ENCODE measurements at places on chromosomes 12 and 14.

DNA sequence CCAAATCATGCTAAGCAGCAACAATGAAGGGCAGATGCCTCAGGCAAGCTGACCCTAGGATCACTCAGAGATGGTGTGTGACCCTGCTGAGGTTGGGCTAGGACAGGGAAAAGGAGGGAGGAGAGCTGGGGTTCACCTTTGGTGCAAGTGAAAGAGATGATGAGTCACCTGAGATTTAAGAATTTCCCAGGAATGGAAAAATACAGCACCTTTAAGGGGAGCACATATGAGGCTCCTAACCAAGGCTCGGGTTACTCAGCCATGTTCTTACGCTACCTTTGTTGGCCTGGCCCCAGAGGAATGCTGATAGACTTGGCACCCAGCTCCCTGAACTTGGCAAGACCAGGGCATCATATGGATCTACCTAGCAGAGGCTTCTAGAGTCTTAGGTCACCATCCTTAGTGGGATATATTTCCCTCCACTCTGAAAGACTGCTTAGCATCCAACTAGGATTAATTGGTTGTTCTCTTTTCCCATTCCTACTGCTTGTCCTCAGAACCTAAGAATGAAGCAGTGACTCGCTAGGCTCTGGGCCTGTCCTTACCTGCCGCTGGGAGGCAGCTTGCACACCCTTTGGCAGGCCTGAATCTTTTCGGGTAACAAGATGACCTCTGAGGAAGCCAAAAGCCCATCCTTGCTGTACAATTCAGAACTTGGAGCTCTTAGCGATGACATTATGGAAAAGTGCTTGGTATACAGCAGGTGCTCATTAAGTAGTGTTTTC, 4.0 kb upstream of the NAA25 start:
- no peak for DNase-seq

- no peak for DNase-seq
Observed at GRCh38 chr14:95318399-95319311, 1.1 kb downstream of the CLMN start.

DNA sequence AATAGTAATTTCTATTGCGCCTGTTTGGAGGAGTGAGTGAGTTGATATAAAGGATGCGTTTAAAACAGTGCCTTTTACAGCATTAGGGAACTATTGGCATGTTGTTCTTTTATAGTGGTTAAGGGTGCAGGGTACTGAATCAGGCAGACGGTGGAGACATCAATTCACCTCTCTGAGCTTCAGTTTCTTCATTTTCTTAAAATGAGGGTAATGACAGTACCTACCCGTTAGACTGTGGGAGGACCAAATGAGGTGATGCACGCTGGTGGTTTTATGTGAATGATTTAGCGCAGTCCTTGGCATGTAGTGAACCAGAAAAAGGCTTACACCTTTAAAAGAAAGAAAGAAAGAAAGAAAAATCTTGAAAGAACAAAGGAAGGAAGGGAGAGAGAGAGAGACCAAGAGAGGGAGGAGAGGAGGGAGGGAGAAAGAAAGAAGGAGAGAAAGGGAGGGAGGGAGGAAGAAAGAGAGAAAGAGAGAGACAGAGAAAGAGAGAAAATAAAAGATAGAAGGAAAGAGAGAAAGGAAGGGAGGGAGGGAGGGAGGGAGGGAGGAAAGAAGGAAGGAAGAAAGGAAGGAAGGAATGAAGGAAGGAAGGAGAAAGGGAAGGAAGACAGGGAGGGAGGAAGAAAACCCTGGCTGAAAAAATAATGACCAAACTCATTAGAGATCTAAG, 22.2 kb upstream of the CCND2 start:
- DNase-seq, result no peak

- no peak for DNase-seq
Observed at GRCh38 chr12:71011261-71011660, 90.7 kb upstream of the PTPRR start.

DNA sequence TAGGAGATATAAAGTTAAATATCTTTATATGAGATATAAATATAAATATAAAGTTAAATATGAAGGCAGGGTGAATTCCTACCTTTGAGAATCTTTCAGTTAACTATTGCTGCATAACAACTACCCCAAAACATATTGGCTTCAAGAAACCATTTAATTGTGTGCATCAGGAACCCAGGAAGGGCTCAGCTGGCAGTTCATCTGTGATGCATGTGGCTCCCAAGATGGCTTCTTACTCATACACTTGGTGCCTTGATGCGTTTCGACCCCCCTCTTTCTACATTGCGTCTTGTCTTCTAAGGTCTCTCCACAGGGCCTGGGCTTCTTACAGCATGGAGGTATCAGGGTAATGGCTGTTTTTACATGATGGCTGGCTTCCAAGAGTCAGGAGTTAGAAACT, 253.9 kb upstream of the CRY1 start:
- DNase-seq, result no peak

GRCh38 chr12:28742791-28743190, 406.3 kb upstream of the FAR2 start:
- no peak for DNase-seq

GRCh38 chr12:12654691-12655460, 41.1 kb downstream of the GPR19 start:
- DNase-seq, result no peak

GRCh38 chr12:67541625-67541991, 106.9 kb upstream of the DYRK2 start:
- DNase-seq, result no peak

DNA sequence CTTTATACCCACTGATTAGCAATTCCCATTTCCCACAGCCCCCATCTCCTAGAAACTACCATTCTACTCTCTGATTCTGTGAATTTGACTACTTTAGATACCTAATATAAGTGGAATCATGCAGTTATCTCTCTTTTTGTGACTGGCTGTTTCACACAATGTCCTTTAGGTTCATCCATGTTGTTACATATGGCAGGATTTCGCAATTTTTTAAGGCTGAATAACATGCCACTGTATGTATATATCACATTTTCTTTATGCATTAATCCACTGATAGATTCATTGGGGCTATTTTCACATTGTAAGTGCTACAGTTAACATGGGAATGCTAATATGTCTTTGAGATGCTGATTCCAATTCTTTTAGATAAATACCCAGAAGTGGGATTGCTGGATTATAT, 11.8 kb upstream of the TBK1 start:
- no peak for DNase-seq

- DNase-seq, result no peak
Observed at GRCh38 chr14:26204728-26205479, 392.9 kb downstream of the NOVA1 start.

- no peak for DNase-seq
Observed at GRCh38 chr14:79699206-79699605, 512.1 kb downstream of the DIO2 start.

- DNase-seq, result no peak
Observed at GRCh38 chr12:59075968-59076490, 155.7 kb upstream of the LRIG3 start.

- no peak for DNase-seq
Observed at GRCh38 chr14:75877884-75878283, 103.9 kb downstream of the TGFB3 start.

- DNase-seq, result peak; percentile 96
Observed at GRCh38 chr12:6532051-6532926, 2.0 kb upstream of the GAPDH start.

GRCh38 chr14:93025055-93025454, 90.7 kb downstream of the ITPK1 start:
- DNase-seq, result no peak

DNA sequence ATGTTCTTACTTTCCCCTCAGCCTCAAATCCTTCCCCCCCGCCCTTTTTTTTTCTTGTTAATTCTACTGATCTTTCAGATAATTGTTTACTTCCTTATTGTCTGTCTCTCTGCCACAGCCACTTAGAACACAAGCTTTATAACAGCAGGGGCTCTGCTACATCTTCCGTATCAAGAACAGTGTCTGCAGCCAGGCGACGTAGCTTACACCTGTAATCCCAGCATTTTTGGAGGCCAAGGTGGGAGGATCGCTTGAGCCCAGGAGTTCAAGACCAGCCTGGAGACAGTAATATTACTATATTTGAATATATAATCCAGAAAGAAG, 5.4 kb downstream of the SOS2 start:
- no peak for DNase-seq

DNA sequence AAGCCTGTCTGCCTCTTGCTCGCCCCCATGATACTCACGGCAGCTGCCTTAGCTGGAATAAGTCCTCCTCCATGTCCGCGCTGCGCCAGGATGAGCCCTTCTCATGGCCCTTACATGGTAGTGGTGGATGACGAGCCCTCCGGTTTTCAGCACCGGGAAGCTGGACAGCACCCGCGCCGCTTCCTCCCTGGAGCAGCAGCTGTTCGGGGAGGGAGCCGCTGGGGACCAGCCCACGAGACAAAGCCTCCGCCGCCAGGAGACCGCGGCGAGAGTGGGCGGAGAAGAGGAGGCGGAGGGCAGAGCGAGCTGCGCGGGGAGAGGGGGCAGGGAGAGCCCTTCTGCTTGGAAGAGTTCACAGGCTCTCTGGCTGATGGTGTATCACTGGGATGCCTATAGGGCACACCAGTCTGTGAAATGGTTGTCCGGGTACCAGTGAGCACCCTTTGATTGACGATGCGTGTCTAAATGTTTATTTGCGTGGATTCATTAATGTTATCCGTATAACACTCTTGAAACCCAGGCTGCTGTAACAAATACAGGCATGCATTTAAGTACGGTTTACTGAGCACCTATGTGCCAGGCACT, at the start of gene SVOP:
Gene SVOP (minus strand): TSS at position 273 of the 585 bp plus-strand sequence. CDS start 200 bp downstream, at position 73.
- peak; percentile 40 for DNase-seq

DNA sequence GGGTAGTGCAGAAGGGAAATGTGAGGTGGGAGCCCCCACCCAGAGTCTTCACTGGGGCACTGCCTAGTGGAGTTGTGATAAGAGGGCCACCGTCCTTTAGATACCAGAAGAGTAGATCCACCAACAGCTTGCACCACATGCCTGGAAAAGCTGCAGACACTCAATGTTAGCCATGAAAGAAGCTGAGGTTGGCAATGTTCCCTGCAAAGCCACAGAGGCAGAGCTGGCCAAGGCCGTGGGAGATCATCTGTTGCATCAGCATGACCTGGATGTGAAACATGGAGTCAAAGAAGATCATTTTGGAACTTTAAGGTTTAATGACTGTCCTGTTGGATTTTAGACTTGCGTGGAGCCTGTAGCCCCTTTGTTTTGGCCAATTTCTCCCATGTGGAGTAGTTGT, 468.4 kb upstream of the FOXG1 start:
- DNase-seq, result no peak

GRCh38 chr12:99277591-99278379, 369.8 kb upstream of the GARIN6 start:
- no peak for DNase-seq

DNA sequence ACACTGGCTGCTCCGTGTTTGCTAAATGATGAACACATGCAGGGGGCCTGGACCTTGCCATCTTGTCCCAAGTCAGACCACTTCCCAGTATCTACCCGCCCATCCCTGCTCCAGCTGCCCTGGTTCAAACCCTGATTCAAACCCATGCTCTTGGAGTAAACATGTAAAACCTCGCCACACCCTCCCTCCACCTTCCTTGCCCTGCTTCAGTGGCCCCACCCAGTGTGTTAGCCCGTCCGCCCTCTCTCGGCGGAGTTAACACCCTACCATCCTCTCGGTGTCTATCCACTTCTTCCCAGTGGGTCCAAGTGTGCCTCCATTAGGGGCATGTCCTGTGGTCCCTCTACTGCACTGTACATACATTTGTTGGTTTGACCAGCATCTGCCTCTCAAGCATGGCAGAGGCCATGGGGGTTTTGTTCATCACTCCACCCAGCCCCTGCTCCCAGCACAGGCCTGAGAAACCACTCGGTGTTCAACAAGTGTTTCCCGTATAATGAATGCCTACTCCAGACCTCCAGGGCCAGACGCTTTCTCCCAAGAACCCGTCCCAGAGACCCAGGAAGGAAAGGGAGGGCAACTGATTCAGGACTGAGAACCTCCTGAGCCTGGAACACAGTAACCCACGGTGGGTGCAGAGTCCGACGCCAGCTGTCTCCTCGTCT, 37.1 kb downstream of the P2RX4 start:
- no peak for DNase-seq

DNA sequence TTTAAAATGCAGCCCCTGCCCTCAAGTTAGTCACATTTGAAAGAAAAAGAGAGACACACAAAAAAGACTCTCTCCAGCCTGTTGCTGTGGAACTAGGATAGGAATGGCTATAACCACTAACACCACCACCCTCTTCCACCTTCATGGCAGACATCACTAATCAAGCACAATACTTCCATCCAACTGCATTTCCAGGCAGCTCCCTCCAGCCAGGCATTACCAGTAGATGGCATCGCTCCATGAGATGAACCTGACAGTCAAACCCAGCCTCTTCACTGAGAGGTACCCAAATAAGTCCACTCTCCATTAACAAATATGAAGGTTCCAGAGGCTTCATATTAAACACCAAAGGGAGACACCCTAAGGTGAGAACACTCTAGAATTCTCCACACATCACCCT, 24.4 kb downstream of the SLC8B1 start:
- no peak for DNase-seq

- no peak for DNase-seq
Observed at GRCh38 chr12:23707270-23707669, 242.2 kb downstream of the SOX5 start.

GRCh38 chr14:65986041-65986440, 500.1 kb upstream of the CCDC196 start:
- no peak for DNase-seq

GRCh38 chr12:13288501-13288900, 92.0 kb downstream of the EMP1 start:
- DNase-seq, result no peak

DNA sequence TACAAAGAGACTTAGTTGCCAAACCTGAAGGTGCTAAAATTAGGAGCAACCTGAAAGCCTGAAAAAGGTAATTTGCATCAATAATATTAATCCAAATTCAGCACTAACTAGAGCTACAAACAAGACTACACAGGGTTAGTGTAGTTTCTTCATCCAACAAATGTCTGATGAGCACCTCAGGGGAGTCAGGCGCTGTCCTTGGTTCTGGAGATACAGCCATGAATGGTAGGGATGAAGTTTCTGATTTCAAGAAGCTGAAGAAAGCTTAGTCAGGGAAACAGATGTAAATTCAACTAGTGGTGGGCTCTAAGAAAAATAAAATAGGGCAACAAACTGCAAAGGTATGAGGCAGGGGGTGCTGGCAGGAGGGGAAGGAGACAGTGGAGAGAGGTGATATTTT, 266.3 kb downstream of the GLT1D1 start:
- no peak for DNase-seq

DNA sequence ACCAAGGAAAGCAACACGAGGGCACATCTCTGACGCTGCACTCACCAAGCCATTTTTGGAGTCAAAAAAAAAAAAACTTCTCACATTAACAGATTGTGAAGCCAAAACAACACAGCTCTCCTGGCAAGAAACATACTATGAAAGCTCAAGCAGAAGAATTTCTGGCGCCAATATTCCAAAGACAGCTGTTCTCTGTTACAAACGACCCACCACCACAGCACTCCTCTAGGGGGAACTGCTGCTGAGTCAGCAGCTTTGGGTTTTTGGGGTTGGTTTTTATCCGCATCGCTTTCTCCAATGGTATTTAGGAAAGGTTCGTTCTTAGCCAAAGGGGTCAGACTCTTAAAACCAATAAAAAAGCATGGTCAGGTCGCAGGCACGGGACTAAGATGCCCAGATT, 379.4 kb downstream of the RPS29 start:
- DNase-seq, result no peak

All from GM04504 (cell line).